Right ventricle myocardium inferior (tissue), 1 donor: ENCODE measurements at places on chromosomes 6 and 20. TPM values are rescaled to one million over a fixed set of nuclear protein-coding genes. Genes with fewer than 3 reads are reported as not detected.

Gene PPP1R18
- total RNA-seq, result 18.2 TPM

Gene TTLL9
- total RNA-seq, result not detected

Gene HLA-DOB
- total RNA-seq, result not detected

Gene TAF8
- total RNA-seq, result 31.5 TPM

Gene NFATC2
- total RNA-seq, result 2.1 TPM

Gene DEFB132
- total RNA-seq, result not detected
